Heart left ventricle (tissue), 16 donors: ENCODE measurements at places on chromosomes 4 and X.

- DNase-seq: peak; percentile 21
- no peak overlapping the region for H3K4me3 ChIP-seq
- peaks cover 10% of the 10 kb centered on the region for H3K27me3 ChIP-seq
These were observed 113.6 kb downstream of the FAM53A start for GRCh38 chr4:1570291-1571164.

GRCh38 chrX:138711399-138712347, at the start of gene FGF13:
Gene FGF13, minus strand, starts transcription at chrX:138711717. Its CDS starts 714 bp downstream, at chrX:138711003.
- H3K4me3 ChIP-seq: peak within 1 kb of the TSS; percentile 53
- H3K27ac ChIP-seq: no peak within 1 kb of the TSS
- no peaks in the 10 kb centered on the region for H3K36me3 ChIP-seq
- H3K27me3 ChIP-seq: peaks cover 40% of the 10 kb centered on the region

GRCh38 chrX:77731821-77732419, 54.1 kb downstream of the ATRX start:
- no peak for DNase-seq
- no peaks in the 10 kb centered on the region for H3K27me3 ChIP-seq

DNA sequence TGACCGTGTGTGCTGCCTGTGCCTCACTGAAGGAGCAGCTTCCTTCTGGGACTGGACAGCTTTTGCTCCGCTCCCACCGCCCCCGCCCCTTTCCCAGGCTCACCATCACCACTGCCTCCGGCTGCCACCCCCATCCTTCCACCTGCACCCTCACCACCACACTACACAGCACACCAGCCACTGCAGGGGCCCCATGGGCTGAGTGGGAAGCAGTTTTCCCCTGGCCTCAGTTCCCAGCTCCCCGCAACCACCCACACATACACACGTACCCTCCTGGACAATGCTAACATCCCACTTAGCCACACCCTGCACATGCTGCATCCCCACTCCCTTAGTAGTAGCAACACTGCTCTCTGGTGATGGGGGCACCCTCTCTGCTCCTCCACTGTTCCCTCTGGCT, 29.6 kb upstream of the COX18 start:
- H3K27ac ChIP-seq: no peak overlapping the region
- H3K4me1 ChIP-seq: no peaks in the 10 kb centered on the region
- no peak overlapping the region for H3K4me3 ChIP-seq
- H3K27me3 ChIP-seq: no peaks in the 10 kb centered on the region

DNA sequence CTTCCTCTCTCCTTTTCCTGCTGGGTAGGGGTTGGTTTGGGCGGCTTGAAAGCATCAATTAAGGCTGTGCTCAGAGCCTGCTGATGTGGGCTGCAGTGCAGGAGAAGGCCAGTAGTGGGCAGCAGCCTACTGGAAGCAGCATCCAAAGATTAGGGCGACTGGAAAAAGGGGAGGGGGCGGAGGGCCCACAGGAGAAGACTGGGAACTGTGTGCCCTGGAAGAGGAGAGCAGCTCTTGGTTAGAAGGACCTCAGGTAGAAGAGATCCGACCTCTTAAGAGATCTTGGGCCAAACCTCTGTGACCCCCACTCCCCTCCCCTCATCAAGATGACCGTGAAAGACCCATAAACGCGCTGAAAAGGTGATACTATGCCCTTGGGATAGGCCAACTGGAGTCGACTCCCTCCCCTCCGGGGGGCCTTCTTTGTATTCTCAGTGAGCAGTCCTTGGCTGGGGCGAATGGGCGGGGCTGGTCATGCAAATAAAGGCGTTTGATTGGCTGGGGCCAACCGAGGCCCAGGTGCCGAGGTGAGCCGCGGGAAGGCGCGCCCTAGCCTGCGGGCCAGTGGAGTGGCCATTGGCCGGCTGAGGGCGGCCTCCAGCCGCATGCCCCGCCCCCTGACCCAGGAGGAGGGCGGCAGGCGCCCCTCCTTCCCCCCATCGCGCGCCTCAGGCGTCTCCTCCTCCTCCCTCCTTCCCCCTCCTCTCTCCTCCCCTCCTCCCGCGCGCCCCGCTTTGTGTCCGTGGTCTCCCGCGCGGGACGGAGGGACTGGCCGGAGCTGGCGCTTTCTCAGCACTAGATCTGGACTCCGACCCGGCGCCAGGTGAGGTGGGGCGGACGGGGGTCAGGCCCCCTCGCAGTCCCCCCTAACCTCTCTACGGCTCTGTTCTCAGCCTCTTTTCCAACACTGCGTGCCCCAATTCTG, 10.1 kb downstream of the DLG3 start:
- peak overlapping the region; percentile 87 for H3K27ac ChIP-seq
- no peaks in the 10 kb centered on the region for H3K36me3 ChIP-seq
- H3K4me3 ChIP-seq: peak overlapping the region; percentile 57
- H3K27me3 ChIP-seq: no peaks in the 10 kb centered on the region
